ENCODE measurements at places on chromosomes 2 and 18. TPM values are rescaled to one million over a fixed set of nuclear protein-coding genes. Genes with fewer than 3 reads are reported as not detected.

FSHR gene
- not detected for total RNA-seq

NT5DC4 gene
- total RNA-seq: not detected

GREB1L gene
- 1.8 TPM for total RNA-seq

BCL11A gene
- not detected for total RNA-seq

TMEM169 gene
- total RNA-seq: 0.37 TPM

POTEC gene
- total RNA-seq: not detected

TP53I3 gene
- 23.9 TPM for total RNA-seq

ZNF385B gene
- under 0.01 TPM for total RNA-seq
